ENCODE measurements at places on chromosomes 12 and 14.

GRCh38 chr12:51005671-51006070, 20.5 kb downstream of the SLC11A2 start:
- no peak for DNase-seq

DNA sequence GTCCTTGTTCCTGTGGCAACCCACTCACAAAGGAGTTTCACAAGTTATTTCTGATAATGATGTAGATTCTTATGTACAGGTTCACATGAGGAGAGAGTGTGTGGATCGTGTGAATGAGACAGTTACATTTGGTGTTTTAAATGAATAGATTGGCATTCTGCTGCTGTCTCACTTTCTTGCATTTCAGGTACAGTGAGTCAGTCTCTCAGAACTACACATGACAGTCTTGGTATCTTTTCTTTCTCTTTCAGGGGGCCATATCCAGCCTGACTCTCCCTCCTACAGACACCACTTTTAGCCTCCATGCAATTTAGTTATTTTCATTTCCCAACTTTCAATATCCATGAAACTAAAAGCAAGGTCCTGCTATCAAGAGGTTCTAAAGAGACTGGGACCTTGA, 19.9 kb upstream of the TMTC2 start:
- DNase-seq, result no peak

- no peak for DNase-seq
Observed at GRCh38 chr12:102322254-102322653, 124.6 kb upstream of the PMCH start.

DNA sequence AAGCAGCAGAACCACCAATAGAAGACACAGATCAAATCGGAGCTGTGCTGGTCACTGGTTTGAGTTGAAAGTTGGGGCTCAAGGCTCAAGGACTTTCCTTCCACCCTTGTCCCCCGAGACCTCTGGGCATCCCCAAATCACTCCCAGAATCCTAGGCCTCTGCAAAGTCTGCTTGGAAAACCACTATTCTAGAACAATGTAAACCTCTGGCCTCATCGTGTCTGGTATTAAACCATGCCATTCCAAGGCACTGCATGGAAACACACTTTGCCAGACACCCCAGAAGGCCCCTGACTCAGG, 288.0 kb downstream of the DPF3 start:
- DNase-seq, result no peak

DNA sequence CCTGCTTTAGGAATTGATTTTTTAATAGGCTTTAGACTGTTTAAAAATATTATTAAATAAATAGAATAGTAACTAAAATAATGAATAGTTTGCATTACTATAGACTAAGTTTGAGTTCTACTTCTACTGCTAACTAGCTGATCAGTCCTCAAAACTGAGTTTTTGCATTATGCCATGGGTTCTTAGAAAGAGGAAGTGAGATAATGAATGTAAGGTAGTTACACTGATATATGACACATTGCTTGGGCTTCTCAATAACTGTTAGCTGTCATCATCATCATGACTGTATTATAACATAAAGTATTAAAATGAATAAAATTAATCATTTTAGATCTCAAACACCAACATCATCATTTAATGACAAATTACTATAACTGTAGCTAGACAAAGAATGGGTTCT, 949.7 kb downstream of the TRHDE start:
- no peak for DNase-seq

DNA sequence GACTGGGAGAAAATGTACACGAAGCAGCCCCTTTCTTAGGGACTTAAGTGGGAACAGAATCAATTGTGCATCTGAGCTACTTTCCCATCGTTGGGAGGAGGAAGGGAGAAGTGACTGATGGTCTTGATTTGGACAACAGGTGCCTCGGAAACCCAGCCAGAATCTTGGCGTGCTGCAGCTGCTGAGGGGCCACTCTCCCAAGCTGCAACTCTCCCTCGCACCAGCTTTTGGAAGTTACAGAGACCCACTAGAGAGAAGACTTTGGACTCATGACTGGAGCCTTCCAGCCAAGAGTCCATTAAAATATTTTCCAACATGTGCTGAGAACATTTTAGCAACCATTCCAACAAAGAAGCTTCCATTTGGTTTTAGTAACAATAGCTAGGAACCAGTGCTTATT, 52.3 kb downstream of the GNS start:
- DNase-seq, result no peak

DNA sequence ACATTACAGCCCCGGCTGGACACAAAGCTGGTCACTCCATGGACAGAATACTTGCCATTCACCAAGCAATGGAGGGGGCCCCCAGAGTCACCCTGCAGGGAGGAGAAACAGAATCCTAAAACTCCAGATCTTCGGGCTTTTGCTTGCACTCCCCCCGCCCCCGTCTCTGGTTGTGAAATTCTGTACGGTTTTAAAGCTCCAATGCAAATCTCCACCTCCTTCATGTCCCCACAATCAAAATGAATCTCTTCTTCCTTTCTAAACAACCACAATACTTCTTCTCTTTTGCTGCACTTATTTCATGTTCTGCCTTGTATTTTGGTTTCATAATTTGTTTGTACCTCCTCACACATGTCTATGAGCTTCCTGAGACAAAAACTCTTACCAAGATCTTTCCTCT, 5.8 kb upstream of the BIN2 start:
- no peak for DNase-seq

DNA sequence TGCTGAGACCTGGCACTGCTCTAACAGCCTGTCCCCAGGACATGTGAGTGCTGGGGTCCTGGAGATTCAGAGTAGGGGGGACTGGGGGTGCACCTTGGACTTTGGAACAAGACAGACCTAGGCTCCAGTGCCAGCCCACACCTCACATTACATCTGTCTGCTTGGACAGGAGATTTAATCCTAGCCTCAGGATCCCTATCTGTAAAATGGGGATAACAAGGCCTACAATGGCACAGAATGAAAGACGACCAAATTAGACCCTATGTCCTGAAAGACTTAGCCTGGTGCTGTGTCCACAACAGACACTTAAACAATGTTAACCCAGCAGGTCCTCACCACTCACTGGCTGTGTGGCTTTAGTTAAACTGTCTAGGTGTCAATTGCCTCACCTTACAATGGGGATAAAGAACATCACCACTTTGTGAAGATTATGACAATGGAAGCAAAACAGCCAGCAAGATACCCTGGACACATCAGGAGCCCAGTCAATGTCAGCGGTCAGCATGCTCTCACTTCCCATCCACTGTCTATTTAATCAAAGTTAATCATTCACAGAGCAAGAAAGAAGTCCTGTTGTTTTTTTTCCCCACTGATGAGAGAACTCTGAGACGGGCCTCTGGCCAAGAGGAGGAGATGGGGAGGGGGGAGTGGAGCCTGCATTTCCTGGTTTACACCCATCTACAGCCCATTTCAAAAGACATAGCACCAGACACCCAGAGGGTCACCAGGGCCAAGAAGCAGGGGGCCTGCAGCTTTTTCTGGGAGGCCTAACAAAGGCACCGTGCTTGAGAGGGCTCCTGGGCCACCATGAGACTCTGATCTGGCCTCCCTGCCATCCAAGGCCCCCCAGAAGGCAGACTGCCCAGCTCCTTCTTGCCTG, 40.6 kb downstream of the ACTN1 start:
- no peak for DNase-seq

DNA sequence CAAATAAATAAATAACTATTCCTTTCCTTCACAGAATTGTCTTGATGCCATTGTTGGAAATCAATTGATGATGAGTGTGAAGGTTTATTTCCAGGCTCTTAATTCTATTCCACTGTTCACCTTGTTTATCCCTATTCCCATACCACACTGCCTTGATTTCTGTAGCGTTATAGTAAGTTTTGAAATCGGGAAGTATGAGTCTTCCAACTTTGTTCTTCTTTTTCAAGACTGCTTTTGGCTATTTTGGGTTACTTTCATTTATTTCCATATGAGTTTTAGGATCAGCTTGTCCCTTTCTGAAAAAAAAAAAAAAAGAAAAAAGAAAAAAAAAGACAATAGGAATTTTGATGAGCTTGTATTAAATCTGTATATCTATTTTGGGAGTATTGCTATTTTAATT, 9.3 kb upstream of the CDK2AP1 start:
- DNase-seq, result no peak

DNA sequence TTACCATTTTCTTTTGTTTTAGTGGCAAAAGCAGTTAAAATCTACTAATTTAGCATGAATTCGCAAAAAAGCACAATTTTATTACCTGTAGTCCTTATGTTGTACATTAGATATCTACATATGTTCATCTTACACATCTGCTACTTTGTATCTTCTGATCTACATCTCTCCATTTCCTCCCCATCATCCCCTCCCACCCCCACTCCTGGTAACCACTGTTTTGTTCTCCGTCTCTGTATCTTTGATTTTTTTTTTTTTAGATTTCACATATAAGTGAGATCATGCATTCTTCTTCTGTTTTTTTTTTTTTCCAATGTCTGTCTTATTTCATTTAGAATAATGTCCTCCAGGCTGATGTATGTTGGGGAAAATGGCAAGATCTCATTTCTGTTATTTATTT, 922.7 kb downstream of the VRK1 start:
- no peak for DNase-seq

- DNase-seq, result no peak
Observed at GRCh38 chr12:107610021-107610859, 75.4 kb upstream of the PWP1 start.

DNA sequence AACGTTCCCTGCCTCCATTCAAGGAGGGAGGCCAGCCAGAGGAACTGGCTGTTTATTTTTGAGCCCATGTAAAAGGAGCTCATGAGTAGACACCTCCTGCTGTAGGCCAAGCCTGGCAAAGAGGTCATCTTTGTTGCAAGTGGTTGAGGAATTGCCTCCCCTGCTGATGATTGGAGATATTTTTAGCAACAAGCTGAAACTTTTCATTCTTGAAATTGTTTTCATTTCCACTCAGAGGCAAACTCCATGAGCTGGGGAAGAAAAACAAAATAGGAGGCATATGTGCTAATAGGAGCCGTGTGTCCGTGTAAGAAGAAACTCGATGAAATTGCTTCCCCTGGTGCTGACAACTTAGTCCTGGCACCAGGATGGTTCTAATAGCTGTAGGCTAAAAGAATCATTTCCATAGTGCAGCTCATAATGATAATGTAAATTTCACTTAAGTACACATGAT, 440.1 kb upstream of the FAR2 start:
- no peak for DNase-seq

Data from stimulated activated CD4-positive, alpha-beta T cell treated with anti-CD3 and anti-CD28 coated beads, Interleukin-2, amount 100 ng/mL, for 4 hours (primary cell).